ENCODE measurements at places on chromosomes 3 and 15.

DNA sequence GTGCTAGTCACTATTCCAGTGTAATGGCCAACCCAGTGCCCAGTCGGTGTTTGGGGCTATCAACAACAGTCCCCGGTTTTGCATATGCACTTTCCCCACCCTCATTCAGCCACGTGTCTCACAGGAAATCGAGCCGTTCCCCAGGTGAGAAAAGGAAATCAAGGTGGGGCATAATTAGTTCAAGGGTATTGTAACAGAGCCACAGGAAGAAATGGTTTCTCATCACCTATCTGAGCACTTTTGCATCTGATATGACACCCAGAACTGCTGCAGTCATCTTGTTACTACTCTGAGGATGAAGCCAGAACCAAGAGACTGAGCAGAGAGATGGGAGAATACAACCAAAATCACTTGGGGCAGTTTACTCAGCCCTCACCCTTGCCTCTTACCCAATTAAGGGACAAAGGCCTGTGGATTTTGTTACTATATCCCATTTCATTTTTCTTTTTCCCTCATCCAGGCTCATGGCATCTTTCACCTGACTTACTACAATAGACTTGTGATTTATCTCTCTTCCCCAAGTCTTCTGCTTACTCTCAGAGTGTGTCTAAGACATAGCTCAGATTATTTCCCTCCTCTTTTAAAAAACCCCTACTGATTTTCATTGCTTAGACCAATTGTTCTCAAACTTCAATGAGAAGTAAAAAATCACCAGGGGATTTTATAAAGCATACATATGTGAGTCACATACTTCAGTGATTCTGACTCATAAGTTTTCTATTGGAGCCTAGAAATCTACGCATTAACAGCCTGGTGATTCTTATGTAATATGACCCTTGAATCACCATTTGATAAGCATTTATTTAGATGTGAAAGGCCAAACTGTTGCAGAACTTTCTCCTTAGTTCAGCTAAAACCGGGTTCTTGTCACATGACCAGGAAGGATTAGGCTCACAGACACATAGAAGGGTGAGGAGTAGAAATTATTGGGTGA, 40.5 kb downstream of the TRAT1 start:
- DNase-seq = no peak

GRCh38 chr3:167941234-167941995, 154.3 kb downstream of the GOLIM4 start:
- no peak for DNase-seq

GRCh38 chr15:41828807-41829141, 882 bp downstream of the JMJD7 start:
- no peak for DNase-seq

DNA sequence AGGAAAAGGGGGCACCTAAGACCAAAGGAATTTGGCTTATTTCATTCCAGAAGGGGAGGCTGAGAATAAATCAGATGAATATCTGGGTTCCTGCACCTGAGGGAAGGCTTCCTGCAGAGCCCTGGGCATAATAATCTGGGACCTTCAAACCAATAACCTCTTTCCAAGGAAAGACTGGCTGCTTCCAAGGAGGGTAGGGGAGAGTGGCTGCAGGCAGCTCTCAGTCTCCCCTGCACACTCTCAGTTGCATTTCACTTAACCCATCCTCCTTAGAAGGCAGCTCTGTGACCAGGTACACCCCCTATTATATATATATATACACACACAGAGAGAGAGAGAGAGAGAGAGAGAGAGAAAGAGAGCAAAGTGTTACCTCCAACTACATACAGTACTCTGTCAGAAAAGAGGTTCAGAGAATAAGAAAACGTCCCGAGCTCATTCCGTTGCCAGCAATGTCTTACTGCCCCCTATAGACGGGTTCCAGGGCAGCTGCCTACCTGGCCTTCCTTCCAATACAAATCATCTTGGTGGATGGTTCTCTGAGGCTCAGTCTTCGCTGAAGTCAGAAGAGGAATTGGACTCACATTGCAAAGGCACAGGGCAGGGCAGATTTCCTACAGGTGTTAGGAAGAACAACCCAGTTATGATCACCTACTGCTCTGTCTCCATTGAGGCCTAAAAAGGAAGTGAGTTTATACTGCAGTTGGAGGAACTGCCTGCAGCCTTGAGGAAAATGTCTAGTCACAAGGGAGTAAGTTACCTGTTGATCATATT, 26.1 kb downstream of the CAPN3 start:
- peak; percentile 73 for DNase-seq

DNA sequence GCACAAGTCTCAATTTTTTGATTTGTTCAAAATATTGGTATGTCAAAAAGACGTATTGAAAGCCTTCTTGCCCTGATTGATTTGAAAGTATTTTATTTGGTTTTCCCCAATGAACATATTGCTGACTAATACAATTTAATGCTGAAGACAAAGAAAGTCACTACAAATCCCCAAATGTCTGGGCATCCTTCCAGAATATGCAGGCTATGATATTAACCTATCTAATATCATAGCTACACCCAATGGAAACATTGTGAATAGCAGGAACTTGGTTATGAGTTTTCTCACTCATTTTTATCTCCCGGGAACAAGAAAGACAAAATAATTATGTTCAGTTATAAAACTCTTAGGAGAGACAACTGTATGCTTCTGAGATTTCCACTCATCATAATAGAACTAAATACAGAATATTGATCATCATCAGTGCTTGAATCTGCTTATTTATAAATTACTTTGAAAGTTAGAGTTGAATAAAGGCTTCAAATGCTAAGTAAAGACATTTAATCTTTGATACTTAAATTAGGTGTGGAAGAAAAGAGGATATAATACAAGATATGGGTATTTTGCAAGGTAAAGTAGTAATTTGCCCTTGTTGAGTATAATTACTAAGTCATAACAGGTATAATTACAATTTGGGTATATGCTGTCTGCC, 483.9 kb downstream of the RBMS3 start:
- no peak for DNase-seq

DNA sequence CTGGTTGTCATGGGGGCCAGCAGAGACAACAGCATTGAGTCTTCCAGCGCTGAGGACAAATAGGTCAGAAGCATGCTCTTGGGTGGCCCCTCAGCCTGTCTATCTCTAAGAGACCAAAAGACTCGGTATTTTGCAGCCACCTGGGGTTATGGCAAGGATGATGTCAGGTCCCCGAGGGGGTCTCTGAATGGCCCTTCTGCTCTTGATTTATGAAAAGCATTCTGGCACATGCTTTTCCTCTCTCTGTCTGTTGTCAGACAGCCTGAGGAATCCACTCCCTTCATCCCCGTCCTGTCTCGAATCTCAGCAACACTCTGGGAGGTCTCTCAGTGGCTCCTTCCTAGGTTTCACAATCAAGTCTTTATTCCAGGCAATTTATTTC, 156.6 kb upstream of the RGMA start:
- no peak for DNase-seq

DNA sequence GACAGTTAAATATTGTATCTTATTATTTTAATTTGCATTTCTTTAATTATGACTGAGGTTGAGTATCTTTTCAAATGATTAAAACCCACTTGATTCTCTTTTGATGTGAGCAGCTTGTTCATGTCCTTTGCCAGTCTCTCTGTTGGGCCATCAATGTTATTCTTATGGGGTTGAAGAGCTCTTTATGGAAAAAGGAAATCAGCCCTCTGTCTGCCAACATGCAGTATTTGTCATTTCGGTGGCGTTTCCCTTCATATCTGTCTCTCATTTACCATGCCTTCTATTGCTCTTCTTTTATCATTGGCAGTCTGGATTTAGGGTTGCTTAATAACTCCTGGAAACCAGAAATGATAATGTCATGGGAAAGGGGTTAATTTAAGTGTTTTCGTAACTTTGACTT, 340.7 kb upstream of the DNAJC19 start:
- no peak for DNase-seq
